ENCODE measurements at places on chromosomes 6 and 20.

DNA sequence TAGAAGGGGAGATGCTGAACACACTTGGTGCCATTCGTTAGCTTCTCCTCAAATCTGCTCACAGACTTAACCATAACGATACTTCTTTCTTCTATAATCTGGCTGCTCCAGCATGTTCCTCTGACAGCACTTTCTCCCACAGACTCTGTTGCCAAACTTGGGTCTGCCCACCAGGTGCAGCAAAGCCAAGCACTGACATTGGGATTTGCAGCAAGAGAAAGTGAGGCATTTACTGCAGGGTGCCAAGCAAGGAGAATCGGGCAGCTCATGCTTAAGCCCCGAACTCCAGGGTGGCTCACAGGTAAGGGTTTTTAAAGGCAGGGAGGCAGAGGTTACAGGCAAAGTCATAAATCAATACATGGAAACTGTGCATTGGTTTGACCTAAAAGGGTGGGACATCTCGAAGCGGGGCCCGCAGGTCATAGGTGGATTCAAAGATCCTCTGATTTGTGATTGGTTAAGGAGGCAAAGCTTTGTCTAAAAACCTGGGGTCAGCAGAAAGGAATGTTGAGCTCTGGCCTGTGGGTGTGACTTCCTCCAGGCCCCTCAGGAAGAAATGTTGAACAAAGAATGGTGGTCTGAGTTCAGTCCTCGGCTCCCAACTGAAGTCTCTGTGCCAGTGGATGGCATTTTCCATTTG, 25.1 kb upstream of the PNPLA1 start:
- no peak for DNase-seq

DNA sequence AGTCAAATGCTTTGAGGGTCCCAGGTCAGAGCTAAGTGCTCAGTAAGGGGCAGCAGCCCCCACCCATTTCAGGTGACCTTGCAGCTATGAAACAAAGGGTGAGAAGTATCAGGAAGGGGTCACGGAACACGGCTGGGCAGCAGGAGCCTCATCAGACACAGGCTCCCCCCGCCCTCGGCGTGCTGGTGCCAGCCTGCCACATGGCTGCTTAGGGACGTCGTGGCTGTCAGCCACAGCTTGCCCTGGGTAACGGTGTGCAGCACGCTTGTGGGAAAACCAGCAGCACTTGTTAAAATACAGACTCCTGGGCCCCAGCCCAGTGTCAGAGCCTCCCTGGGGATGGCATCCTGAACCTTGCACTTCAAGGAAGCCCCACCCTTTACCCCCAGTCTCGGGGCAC, 39.3 kb downstream of the SSR1 start:
- DNase-seq = no peak

GRCh38 chr6:105991561-105992314, 94.4 kb upstream of the PRDM1 start:
- no peak for DNase-seq

- DNase-seq = no peak
Observed at GRCh38 chr6:64712606-64713005, 994.4 kb downstream of the EYS start.

GRCh38 chr6:39801456-39802251, 9.5 kb downstream of the DAAM2 start:
- no peak for DNase-seq

DNA sequence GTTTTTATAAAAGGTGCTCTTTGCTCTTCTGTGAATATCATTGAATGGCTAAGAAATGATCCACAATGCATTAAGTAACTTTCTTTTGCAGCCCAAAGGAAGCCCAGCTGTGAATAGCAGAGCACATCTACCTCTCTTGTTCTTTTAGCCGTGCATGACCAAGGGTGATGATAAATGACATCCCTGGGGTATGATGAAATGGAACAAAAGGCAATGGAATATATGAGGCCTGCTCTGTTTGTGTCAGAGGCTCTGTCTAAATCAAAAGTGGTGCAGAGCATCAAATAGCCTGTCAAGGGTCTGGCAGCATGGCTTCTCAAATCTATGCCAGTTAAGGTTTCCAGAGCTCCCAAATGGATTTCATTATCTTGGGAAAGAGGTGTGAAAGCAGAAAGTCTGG, 362.6 kb upstream of the RNF217 start:
- no peak for DNase-seq
